ENCODE measurements at places on chromosomes 4 and X.

GRCh38 chrX:19606902-19607301 lies 91.6 kb upstream of the MAP3K15 start:
- DNase-seq: no peak

DNA sequence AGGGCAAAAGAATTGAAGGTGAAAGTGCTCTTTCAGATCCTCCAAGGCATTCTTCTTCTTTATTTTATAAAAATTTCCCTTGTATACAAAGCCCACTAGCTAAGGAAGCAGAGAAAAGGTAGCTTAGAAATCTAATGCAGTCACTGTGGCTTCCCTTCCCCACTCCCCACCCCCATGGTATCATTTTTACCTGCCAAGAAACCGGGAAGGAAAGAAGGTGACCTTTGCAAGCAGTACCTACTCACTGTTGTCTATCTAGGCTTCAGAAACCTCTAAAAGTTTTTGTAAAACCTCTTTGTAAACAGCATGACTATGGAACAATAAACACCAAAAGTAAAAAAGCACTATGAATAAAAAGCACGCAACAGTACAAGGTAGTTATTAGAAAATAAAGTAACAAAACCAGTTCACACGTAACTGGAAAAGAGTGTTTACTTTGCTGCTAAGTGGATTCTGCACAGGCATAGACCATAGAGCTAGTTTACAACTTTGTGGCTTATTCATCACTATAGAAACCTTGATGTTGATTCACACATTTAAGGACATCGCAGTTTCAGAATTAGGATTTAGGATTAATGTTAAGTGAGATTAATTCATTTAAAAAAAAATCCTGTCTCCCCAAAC lies 109.6 kb upstream of the FTHL17 start:
- no peak for DNase-seq

GRCh38 chrX:68061206-68061535 lies 372.1 kb downstream of the OPHN1 start:
- no peak for DNase-seq

GRCh38 chrX:7347465-7347864 lies 199.5 kb upstream of the PUDP start:
- no peak for DNase-seq

- no peak for DNase-seq
Observed at GRCh38 chr4:16661813-16662212, 236.6 kb downstream of the LDB2 start.

DNA sequence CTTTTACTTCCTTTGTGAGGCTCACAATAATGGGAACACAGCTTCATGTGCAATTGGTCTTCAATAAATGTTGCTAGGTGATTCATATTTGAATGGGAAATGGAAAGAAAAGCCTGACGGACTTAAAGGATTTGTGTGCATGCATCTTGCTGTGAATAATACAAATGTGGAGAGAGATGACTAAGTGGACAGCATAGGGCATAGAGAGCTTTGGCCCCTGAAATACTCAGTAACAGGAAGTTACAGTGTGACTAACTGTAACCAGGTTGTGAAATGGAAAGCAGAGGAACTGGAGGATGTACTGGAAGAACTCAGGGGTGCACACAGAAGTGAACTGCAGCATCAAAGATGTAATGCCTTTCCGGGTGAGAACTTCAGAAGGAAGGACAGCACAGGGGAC lies 206.7 kb downstream of the MGST2 start:
- no peak for DNase-seq

DNA sequence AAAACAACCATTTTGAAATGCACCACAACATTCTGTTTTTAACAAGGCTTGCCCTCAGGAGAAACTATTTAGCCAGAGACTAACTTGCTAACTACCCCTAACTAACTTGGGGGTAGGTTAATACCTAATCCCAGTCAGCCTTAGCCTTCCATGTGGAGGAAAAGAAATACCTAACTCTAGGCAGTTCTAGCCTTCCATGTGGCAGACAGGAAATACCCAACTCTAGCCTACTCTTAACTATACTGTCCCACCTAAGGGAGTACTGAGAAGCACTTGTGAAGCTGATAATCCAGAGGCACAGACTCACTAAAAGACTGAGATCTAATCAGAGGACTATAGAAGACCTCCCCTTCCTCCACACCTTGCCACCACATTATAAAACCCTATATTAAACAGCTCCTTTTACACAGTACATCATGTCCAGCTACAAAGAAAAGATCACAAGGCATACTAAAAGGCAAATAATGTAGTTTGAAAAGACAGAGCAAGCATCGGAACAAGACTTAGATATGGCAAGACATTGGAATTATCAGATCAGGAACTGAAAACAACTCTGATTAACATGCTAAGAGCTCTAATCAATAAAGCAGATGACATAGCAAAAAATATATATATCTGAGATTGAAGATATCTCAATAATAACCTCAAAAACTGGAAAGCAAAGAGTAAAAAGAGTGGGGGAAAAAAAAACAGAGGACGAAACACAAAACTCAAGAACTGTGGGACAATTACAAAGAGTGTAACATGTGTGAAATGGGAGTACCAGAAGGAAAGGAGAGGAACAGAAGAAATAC lies 52.2 kb downstream of the FRYL start:
- DNase-seq: no peak

GRCh38 chr4:154120690-154121345 lies 331.9 kb upstream of the SFRP2 start:
- DNase-seq: no peak

DNA sequence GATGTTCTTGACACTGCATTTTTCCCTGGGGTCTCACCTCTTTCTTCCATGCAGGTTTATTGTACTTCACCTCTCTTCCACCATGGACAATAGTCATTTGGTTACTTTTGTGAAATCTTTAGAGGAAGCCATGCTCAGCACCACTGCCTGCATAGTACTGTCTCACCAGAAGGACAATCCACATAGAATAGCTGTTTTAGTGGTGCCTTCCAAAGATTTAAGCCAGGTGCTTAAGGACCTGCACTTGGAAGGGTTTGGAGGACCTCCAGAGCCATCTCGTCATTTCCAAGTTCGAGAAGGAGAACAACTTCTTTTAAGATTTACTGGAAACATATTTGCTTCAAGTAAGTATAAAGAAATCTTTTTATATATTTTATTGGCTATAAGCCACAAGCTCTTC lies 26.7 kb downstream of the DTHD1 start:
- DNase-seq: no peak

DNA sequence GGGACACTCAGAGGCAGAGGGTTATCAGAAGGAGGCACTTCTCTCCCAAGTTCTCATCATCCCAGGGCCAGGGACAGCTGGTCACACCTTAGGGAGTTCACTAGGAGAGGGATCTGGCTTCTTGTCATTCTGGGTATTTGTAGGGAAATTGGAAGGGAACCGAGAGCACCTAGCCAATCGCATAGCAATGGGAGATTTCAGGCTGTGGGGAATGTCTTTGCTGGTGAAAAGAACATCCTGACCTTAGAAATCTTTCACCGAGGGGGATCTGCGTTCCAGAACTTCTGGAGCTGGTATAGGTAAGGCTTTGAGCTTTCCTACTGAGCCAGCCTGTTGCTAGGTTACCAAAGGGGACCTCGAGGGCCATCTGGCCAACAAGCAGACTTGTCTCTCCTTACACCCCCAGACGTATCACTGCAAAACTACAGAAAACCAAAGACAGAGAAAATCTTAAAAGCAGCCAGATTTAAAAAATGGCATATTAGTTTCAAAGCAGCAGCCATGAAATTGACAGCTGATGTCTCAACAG lies 6.8 kb downstream of the HTT-AS start:
- no peak for DNase-seq

DNA sequence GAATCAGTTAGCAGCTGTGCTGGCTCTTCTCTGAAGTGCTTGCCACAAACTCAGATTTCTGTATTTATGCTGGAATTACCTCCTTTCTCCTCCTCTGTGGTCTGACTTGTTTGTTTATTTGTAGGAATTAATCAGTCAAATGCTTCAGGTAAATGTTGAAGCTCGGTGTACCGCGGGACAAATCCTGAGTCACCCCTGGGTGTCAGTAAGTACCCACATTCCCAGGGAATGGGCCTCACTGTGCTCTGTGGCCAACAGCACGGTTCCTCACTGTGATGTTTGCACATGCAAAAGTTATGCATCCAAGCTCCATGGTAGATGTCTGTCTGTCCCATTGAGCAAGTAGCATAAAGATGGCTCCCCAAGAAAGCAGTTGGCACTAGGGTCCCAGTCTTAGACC lies 169.9 kb downstream of the DCLK2 start:
- DNase-seq: no peak

GRCh38 chr4:121758925-121759568 lies 5.9 kb downstream of the SMIM43 start:
- no peak for DNase-seq

DNA sequence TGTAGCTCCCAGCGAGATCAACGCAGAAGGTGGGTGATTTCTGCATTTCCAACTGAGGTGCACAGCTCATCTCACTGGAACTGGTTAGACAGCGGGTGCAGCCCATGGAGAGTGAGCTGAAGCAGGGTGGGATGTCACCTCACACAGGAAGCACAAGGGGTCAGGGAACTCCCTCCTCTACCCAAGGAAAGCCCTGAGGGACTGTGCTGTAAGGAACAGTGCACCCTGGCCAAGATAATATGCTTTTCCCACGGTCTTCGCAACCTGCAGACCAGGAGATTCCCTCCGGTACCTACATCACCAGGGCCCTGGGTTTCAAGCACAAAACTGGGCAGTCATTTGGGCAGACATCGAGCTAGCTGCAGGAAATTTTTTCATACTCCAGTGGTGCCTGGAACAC lies 216.4 kb upstream of the TET2 start:
- no peak for DNase-seq

DNA sequence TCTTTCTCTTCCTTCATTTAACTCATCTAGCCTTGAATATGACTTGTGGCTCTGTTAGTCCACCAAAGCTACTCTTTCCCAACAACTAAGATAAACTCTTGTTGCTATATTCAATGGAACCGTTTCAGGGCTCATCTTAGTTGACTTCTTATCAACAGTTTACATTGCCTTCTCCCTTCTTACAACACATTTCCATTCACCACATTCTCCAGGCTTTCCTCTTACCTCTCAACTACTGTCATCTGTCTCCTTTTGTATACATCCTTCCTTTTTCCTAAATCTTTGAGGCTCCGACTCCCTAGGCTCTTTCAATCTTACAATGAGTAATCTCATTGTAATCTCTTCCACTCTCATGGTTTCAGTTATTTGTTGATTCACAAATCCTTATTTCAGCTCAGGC lies 58.5 kb downstream of the NCAPG start:
- DNase-seq: no peak

- no peak for DNase-seq
Observed at GRCh38 chrX:71106427-71106826, at the start of gene CXorf65. Gene CXorf65 (minus strand): TSS chrX:71106740. CDS start chrX:71106556, 184 bp downstream.

GRCh38 chrX:107566604-107567262 lies 61.6 kb upstream of the PRPS1 start:
- no peak for DNase-seq

- DNase-seq: no peak
Observed at GRCh38 chr4:102819588-102820365, 7.6 kb downstream of the UBE2D3 start.

GRCh38 chr4:155544547-155544946 lies 122.1 kb upstream of the GUCY1A1 start:
- DNase-seq: no peak

DNA sequence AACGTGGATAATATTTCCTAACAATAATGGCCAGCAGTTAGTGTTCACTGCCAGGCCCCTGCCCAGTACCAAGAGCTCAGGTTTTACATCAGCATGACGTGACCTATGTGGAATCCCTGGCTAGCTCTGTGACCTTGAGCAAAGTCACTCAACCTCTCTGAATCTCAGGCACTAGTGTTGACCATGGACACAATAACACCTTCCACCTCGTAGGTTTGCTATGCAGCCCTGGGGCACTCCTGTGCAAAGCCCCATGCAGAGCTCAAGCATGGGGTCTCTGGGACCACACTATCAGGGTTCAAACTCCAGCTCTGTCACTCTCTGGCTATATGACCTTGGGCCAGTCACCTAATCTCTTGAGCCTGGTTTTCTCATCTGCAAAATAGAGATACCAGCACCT lies 38.7 kb upstream of the MSX1 start:
- DNase-seq: no peak

DNA sequence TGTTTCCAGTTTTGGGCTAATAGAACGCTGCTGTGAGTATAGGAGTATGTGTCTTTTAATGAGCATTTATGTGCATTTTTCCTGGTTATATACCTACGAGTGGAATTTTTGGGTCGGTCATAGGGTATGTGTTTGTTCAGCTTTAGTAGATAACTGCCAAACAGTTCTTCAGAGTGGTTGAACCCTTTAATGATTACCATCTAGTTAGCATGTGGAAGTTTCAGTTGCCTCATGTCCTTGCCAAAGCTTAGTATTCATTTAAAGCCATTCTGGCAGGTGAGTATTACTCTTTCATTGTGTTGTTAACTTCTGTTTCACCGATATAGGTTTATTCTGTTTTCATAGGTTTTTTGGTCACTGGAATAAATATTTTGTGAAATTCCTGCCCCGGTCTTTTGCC lies 229.1 kb downstream of the ARHGAP10 start:
- no peak for DNase-seq

All from stimulated activated CD8-positive, alpha-beta memory T cell treated with anti-CD3 and anti-CD28 coated beads, Interleukin-4, amount 100 ng/mL, for 1 hour (primary cell).